NCI-H526 treated with DMSO at 0.1 percent for 48 hours (cell line): ENCODE measurements at places on chromosomes 1 and 21.
A peak's percentile ranks its signal among the peaks of the same experiment; 100 is the strongest.

DNA sequence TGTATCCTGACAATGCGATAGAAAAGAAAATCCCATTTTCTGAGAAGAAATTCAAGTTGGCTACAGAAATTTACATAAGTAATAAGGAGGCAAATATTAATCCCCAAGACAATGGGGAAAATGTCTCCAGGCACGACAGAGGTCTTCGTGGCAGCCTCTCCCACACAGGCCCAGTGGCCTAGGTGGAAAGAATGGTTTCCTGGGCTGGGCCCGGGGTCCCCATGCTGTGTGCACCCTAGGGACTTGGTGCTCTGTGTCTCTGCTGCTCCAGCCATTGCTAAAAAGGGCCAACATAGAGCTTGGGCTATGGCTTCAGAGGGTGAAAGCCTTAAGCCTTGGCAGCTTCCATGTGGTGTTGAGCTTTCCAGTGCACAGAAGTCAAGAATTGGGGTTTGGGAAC lies 102.5 kb upstream of the LYPLAL1 start:
- no peak for DNase-seq

DNA sequence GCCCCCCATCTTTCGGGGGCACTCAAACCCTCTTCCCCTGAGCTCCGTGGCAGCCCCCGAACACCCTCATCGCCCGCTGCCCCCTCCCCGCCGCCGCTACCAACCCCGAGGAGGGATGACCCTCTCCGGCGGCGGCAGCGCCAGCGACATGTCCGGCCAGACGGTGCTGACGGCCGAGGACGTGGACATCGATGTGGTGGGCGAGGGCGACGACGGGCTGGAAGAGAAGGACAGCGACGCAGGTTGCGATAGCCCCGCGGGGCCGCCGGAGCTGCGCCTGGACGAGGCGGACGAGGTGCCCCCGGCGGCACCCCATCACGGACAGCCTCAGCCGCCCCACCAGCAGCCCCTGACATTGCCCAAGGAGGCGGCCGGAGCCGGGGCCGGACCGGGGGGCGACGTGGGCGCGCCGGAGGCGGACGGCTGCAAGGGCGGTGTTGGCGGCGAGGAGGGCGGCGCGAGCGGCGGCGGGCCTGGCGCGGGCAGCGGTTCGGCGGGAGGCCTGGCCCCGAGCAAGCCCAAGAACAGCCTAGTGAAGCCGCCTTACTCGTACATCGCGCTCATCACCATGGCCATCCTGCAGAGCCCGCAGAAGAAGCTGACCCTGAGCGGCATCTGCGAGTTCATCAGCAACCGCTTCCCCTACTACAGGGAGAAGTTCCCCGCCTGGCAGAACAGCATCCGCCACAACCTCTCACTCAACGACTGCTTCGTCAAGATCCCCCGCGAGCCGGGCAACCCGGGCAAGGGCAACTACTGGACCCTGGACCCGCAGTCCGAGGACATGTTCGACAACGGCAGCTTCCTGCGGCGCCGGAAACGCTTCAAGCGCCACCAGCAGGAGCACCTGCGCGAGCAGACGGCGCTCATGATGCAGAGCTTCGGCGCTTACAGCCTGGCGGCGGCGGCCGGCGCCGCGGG lies 837 bp downstream of the FOXD3 start:
- DNase-seq: peak; percentile 65

GRCh38 chr1:87638636-87639035 lies 310.0 kb downstream of the LMO4 start:
- DNase-seq: no peak

DNA sequence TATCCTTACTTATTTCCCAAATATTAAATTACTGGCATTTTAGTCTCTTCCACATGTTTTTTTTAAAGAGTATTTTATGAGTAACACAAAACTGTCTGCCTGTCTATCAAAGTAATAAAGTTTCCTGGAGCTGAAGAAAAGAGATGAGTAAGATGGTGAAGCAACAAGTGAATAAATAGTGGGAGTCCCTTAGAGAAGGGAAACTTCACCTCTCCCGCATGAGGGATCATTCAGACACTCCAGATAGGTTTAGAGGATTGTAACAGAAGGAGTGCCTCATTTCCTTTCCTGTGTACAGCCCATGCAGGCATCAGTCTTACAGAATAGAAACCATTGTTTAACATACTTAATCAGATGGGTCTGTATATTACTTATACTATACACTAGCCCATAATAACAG lies 205.7 kb downstream of the USP25 start:
- no peak for DNase-seq

DNA sequence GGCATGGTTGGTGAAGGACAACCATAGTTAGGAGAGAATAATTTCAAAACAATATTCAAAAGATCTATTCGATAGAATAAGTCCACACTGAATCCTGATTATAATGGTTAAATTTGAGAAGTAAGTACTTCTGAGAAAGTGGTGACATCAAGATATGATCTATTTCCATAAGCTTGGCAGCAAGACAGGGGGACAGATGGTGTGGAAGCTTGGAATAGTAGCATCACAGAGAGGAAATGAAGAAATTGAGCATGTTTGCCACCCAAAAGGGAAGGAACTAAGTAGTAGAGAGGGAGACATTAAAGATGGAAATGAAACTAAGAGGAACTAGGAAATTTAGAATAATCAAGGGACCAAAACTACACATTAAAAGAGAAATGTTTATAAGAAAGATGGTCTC lies 94.5 kb downstream of the OLFM3 start:
- DNase-seq: no peak

- peak; percentile 75 for DNase-seq
These were observed 73.0 kb downstream of the GNG12 start for GRCh38 chr1:67760030-67760821.

DNA sequence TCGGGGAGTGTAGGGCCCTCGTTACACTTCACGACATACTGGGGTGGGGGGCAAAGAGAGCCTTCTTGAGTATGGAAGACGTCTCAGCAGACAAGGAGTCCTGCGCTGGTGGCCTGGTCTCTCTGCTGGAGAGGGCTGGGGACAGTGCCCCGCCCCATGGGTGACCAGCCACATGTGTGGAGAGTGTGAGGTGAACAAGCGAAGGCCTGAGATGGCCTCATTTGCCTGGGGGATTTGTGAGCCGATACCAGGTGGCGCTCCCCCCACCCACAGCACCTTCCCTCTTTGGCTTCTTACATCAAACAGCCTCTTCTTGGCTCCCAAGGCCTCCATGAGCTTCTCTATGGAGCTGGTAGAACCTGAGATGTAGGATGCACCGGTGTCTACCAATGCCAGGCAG lies 4.0 kb upstream of the ETNK2 start:
- no peak for DNase-seq

DNA sequence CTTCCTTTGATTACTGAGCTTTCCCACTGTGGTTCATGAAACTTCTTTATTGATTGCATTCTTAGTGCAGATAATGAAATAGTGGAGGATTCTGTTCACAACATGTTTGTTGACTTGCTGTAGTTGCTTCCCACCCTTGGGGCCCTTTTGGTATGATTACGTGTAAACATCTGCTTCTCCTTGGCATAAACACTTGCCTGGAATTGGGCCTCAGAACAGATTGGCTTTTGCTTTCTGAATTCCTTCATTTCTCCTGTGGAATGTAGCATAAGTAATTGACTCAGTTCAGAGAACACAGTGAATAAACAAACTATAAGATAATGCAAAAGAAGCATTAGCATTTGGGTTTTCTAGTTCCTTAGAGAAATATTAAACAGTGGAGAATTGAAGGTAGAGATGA lies 59.5 kb upstream of the LAMC2 start:
- DNase-seq: no peak
